ENCODE measurements at places on chromosomes 13 and 19.

DNA sequence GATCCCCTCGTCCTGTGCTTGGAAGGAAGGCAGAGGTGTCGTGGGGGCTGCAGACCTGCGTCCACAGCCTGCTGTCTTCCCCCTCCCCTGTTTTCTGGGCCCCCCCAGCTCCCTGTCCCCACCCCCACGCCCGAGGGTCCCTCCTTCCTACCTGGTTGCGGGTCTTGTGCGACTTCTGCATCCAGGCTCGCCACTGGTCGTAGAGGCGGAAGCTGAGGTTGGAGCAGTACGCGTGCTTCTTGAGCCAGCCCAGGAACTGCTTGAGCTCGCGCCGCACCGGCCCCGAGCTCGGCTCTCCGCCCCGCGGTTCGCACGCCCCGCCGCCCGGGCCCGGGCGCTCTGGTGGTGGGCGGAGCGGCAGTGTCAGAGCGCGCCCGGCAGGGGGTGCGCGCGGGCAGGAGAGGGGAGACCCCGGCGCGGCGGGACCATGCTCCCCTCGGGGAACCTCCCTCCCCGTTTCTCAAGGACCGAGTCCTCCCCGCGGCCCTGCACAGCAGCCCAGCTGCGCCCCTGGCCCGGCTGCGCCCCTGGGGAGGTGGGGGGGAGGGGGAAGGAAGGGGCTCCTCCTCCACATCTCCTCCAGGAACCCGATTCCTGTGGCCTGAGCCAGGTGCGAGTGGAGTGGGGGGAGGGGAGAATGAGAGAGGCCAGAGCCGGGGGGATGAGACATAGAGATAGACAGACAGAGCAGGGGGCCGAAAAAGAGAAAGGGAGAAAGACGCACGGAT lies 5.7 kb downstream of the REX1BD start:
- DNase-seq = peak; percentile 83

DNA sequence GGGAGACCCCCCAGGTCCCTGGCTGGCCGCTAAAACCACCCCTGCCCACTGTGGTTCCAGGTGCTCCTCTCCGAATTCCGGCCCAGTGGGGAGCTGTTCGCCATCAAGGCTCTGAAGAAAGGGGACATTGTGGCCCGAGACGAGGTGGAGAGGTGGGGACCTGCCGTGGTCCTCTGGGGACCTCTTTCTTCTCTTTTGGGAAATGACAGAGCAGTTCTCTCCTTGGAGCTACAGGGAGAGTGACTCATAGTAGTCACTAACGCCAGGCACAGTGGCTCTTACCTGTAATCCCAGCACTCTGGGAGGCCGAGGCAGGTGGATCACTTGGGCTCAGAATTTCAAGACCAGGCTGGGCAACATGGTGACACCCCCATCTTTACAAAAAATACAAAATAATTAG lies 7.3 kb downstream of the PTGER1 start:
- DNase-seq = no peak

DNA sequence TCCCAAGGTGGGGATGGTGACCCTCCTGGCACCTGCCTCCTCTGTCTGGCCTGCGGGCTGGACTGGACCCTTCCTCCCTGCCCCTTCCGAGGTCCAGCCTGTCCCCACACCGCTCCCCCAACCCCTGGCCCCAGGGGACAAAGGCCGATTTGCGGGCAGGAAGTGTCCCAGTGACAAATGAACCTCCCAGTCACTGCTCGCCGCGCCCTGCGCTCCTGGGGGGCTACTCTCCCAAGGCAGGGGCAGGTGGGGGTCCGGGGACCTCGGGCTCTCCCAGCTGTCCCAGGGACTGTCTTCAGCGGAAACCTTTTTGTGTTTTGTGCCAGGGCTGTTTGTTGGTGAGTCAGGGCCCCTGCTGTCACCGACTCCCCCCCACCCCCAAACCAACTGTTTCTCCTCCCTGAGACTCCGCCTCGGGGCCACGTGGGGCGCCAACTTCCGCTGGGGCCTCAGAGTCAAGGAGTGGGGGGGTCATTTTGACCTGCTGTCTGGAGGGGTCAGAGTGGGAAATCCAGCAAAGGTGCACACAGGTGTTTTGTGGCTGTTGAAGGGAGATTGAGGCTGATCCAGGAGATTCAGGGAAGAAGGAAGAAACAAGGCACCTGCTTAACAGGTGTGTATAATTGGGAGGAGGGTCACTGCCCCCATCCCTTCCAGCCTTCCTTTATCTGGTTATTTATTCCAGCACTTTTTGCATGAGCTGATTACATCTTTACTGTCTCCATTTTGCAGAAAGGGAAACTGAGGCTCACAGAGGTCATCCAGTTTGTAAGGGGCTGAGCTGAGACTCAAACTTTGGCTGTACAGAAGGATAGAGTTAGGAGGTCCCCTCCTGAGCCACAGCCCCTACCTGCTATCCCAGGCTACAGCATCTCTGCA lies 831 bp downstream of the PGPEP1 start:
- peak; percentile 71 for DNase-seq

DNA sequence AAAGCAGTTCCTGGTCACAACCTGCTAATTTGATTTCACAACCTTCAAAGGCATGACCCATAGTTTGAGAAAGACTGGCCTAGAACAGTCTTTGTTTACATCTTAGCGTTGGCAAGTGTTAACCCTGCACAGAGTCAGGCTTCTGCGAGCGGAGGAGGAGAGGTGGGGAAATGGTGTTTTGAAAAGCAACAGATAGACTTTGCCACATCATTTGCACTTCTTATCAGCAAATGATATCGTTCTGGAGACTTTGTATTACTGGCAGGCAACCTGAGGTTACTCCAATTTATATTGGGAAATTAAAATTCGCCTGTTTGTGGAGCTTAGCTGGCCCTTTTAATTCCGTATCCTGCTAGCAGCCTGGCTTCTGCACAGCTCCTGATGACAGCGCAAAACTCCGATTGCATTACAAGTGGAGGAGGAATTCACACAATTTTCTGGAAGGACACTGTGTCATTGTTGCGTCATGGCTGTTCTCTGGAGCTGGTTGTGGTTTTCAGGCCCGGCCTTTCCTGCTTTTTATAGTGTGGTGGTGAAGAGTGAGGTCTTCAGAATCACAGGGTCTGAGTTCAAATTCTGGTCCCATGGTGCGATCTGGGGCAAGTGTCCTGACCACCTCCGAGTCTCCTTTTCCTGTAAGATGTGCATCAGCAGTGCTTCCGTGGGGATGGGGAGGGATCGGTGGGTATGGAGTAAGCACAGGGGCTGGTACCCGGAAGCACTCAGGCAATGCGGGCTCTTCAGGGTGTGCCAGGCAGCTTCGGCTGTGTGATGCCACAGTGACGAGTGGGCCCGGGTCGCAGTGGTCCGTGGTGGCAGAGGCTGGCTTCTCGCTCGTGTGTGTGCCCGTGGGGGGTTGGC lies 49.1 kb upstream of the EHD2 start:
- DNase-seq = peak; percentile 84

DNA sequence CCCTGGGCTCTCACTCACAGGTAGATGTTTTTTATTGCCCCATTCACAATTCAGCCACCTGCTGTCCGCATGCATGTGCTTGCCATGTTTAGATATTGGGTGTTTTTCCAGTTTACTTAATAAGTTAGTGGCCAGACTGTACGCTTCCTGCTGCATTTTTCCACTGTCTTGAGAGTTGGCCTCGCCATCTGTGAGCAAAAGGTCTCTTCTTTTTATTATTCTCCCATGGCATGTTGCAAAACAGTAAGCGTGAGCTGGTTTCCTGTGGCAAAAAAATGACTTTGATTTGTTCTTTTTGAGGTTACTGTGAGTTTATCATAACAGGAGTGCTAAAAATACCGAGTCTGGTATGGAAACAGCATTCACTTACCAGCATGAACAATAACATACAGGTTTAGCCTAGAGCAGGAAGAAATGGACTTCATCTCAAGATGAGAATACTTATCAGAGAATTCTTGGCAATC lies 46.0 kb downstream of the SAE1 start:
- no peak for DNase-seq

DNA sequence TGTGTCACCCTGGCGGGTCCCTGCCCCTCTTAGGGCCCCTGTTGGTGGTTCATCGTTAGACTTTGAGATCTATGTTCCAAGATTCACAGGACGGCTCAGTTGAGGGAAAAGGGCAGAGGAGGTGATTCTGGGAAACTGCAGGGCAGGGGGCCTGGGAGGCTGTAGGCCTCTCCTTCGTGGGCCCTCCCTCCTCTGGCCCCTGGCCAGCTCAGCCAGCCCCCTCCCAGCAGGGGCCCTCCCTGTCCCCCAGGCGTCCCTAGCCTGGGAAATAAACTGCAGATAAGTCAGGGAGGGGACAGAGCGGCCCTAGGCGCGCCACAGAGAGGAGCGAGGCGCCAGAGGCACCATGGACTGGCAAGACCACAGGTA lies 6.5 kb downstream of the HIF3A start:
- DNase-seq = no peak

DNA sequence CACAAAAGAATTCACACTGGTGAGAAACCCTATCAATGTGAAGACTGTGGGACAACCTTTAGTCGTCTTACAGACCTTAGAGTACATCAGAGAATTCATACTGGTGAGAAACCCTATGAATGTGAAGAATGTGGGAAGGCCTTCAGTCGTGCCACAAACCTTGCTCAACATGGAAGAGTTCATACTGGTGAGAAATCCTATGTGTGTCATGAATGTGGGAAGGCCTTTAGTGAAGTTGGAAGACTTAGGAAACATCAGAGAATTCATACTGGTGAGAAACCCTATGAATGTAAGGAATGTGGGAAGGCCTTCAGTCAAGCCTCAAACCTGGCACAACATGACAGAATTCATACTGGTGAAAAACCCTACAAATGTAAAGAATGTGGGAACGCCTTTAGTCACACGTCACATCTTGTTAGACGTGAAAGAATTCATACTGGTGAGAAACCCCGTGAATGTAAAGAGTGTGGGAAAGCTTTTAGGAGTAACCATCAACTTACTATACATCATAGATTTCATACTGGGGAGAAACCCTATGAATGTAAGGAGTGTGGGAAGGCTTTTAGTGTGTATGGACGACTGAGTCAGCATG lies 24.0 kb upstream of the ZNF573 start:
- DNase-seq = no peak

- DNase-seq = peak; percentile 21
Measured at GRCh38 chr13:23960566-23961156, 63.4 kb upstream of the C1QTNF9B start.

DNA sequence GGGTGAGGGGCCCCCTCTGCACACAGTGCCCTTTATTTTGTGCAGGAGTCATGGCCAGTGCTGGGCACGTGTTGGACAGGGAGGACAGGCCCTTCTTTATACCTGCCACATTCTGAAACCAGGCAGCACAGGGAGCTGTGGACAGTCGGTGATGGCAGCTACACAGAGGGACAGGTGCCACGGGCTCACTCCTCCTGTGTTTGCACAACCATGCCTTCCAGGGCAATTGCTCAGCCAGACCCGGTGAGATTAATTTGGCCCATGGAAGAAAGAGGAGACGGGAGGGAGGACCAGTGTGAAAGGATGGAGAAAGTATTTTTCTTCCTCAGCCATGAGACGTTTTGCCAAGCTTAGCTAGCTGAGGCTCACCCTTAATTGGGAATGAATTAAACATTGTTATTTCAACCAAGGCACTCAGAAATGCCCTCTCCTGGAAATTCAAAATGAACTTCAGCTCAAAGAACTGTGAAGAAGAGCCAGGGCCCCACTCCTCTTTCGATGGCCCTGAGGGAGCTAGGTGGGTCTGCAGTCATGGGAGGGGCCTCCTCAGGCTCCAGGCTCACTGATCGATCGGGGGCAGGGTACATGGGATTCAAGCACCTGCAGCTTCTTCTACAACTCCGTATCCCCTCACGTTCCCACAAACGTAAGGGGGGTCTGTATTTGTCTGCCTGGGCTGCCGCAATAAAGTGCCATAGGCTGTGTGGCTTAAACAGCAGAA lies 41.2 kb downstream of the SHISA2 start:
- DNase-seq = no peak

GRCh38 chr19:48683349-48683748 lies 10.5 kb upstream of the NTN5 start:
- no peak for DNase-seq

GRCh38 chr13:51955816-51956603 lies 55.2 kb downstream of the ATP7B start:
- DNase-seq = no peak

- no peak for DNase-seq
Measured at GRCh38 chr13:85709072-85709471, 90.1 kb downstream of the SLITRK6 start.

DNA sequence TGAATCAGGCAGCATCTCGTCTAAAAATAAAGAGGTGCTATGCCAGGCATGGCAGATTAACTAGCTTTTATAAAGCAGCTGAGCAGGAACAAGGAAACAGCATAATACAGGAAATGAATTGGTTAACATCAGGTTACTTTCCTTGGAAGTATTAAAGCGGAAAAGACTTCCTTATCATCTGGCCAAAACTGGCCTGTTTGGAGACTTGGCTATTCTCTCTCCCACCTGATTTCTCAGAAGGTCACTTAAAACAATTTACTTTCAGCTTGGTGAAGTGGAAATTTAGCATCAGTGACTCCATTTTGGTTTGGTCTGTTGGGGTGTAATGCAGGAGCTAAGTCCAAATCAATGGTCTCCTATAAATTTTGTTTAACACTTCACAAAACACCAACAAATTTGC lies 191.6 kb downstream of the NUFIP1 start:
- DNase-seq = no peak

DNA sequence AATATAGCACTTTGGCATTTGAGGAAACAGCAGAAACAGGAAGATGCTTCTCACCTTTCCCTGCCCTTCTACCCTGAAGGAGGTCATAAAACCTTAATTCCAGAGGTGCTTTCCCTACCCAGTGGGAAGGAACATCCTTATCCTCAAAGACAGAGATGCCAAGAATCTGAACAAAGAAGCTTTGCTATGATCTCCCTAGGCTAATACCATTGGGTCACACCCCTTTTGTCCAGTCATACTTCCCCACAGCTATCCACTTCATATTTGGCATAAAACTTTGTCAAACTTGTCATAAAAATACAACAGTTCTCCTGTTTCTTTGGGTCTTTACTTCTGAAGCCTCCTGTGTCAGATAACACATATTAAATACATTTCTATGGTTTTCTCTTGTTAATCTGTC lies 21.7 kb upstream of the RXFP2 start:
- no peak for DNase-seq

DNA sequence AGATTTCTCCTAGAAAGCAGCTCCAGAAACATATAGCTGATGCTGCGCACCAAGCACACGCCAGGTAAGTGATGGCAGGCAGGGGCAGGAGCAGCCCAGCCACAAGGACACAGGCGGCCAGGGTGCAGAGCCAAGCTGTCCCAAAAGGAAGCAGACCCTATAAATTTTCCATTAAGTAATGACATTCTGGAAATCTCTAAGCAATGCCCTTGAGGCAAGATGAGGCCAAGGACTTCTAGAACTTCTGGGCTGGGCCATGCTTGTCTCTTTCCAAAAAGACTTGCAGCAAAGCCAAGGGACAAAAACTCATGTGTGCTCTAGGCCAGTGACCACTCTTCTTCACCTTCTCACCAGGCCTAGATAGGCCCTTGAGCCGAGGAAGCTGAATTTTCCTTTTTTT lies 42.2 kb upstream of the EPHX3 start:
- no peak for DNase-seq

GRCh38 chr13:33340631-33341030 lies 55.1 kb upstream of the STARD13 start:
- DNase-seq = no peak

DNA sequence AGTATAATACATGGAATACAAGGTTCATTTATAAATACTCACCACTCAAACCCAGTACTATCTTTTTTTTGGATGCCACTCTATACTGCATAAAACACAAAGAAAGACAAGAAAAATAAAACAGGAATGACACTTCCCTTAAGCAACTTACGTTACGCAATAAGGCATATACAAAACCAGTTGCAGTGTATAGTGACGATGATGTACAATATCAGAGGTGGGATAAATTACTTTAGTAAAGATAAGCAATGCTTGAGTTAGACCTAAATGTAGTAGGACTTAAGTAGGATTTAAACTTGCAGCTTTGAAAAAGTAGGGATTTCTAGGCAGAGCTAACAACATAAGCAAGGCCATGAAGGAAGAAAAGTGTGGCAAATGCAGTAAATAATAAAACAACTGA lies 374.9 kb downstream of the SPRY2 start:
- no peak for DNase-seq
